Naive thymus-derived CD4-positive, alpha-beta T cell (primary cell): ENCODE measurements at places on chromosomes 7 and 10. TPM values are rescaled to one million over a fixed set of nuclear protein-coding genes. Genes with fewer than 3 reads are reported as not detected.
A peak's percentile ranks its signal among the peaks of the same experiment; 100 is the strongest.

DNA sequence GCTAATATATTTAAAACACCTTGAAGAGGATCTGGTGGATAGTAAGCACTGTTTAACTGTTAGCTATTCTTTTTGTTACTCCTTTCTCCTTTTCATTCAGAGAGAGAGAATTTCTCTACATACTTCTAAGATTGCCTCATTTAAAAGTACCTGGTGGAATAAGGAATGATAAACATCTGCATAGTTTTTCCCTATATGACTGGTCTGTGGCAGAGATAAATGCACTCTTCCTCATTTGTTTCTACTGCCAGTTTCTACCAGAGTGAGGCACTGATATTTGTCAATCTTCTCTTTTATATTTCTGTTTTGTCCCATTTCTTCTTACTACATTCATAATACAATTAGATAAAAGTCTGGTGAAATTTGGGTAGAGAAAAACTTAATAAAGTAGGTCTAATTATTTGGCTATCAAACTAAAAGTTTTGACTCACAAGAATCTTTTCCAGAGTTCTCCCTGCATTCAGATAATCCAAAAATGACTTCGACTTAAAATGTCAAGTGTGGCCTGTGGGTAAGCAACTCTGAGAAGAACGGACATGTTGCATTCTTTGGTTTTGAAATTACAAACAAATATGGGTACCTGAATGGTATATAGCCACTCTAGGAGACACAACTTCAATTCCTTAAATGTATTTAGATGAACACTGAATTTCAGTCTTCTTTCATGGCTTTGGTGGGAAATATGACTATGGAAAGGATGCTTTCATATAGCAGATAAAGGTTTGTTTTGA is 38.8 kb downstream of the RNLS start:
- no peak for DNase-seq

- DNase-seq = no peak
These were observed 361.3 kb downstream of the ZNF248 start for GRCh38 chr10:37496061-37496460.

- DNase-seq = no peak
These were observed 28.8 kb downstream of the PTPN12 start for GRCh38 chr7:77565917-77566316.

DNA sequence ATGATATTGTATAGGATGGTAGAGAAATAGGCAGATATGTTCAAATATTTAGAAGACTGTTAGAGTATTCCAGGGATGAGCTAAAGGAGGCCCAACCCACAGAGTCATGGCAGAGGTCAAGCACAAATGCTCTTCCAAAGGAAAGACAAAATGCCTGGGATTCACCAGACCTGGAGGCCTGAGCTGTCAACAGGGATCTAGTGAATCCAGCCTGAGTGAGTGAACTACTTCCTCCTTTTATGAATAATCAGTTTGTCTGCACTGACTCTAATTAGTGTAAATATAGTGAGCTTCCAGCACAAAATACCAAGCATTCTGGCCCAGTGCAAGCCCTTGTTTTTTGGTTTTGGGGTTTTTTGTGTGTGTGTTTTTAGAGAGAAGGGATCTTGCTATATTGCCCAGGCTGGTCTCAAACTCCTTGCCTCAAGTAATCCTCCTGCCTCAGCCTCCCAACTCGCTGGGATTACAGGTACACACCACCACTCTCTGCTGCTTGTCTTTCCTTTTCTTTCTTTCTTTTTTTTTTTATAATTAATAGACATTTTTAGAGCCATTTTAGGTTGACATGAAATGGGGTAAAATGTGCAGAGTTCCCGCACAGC is 244.4 kb downstream of the SKIDA1 start:
- DNase-seq = no peak

- no peak for DNase-seq
These were observed 16.4 kb upstream of the PDZD8 start for GRCh38 chr10:117391436-117392205.

DNA sequence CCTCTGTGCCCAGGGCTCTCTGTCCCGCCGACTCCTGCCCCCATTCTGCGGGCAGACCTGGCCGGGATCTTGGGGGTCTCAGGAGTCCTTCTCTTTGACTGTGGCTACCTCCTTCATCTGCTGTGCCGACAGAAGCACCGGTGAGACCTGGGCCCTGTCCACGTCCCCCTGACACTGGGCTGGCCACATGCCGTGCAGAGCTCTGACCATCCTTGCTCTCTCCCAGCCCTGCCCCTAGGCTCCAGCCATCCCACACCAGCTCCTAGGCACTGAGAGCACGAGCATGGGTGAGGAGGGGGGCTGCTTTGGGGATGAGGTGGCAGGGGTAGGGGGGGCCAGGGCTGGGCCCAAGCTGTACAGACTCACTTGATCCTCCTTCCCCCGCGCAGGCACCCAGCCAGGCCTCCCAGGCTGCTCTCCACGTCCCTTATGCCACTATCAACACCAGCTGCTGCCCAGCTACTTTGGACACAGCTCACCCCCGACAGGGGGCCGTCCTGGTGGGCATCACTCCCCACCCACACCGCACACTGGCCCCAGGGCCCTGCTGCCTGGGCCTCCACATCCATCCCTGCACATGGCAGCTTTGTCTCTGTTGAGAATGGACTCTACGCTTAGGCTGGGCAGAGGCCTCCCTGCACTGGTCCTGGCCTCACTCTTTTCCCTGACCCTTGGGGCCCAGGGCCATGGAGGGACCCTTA is 4.8 kb upstream of the PILRB start:
- no peak for DNase-seq

DNA sequence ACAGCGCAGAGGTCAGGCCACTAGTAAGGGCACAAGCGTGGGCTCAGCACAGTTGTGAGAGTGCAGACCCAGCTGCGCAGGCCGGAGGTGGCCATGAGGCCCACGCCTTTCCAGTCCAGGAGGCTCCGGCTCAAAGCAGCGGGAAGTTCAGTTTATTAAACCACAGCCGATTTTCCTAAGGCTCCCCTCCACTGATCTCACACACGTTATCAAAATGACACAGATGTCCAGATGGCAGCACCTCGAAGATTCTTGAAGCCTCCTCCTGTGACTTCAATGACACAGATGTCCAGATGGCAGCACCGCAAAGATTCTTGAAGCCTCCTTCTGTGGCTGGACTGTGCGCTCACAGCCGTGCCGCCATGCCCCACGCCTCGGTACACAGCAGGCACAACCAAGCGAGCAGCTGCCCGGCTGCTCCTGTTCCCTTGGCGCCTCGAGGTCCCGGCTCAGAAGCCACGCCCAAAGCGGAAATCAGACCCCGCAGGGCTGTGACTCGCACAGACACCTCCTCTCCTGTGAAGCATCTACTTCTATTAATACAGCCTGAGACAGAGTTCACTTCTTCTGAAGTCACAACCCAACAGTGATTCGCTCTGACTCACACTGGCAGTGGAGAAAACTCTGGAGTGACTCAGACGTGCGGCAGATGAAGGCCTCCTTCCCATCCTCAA is 122.7 kb downstream of the MAD1L1 start:
- DNase-seq = no peak

DNA sequence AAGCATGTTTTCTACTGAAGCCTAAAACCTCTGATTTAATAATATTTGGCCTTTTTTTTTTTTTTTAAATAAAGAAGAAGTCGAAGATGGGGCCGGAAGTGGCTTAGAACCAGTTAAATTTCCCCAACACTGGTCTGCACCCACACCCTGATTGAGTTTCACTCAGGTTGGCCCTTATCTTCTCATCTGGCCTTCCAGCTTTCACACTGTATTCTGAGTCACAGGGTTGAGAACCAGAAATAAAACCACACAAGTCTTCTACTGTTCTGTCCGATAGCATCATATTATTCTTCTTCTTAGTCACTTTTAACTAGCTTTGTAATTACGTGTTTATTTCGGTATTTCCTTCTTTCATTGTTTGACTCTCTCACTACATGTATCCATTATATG is 9.9 kb downstream of the ZNF365 start:
- DNase-seq = no peak

DNA sequence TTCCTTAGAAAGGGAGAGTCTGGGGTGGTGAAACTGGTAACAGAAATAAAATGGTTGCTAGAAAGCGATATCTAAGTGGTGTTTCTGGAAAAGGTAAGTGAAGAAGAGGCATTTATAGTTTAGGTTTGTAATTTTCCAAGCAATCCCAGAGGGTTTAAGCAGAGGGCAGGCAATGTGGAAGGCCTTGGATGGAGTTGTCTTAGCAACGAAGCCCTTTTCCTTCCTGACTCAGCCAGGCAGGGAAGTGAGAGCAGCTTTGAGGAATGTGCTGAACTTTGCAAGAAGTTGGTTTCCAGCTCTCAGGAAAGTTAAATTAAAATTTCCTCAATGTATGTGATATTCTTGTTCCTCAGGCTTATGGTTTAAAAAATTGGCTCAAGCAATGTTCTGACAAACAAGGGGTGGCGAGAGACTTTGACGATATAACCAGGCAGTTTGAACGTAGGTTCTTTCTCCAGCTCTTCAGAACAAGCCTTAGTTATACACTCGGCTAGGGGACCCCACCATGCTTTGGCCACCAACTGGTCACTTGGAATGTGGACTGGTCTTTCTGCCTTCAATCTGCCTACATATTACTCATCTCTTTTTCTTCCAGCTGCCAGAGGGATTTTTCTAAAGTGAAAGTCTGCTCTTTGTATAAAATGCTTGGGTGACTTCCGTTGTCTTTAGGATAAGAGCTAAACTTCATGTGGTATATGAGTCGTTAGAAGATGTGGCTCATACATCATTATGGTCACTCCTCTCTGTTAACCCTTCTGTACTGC is 66.9 kb upstream of the SLC25A13 start:
- no peak for DNase-seq

DNA sequence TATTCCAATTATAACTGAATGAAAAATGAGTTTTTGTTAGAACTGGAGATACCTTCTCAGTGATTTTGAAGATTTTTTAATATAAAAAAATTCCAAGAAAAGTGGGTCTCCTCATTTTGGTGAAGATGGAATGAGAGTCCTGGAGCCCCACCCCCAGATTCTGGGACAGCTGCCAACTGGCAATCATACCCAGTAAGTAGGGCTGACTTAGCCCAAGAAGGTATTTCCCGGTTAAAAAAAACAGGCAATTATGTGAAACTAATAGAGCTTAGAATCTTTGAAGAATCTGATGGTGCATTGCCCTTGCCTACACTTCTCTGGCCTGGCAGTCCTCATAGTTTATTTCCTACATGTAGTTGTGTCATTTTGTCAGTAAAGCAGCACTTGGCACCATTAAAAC is 52.8 kb upstream of the VWDE start:
- DNase-seq = no peak

GRCh38 chr7:6172910-6173295 is 99.5 kb downstream of the CYTH3 start:
- no peak for DNase-seq

GRCh38 chr7:151853896-151854719 is 22.8 kb downstream of the PRKAG2 start:
- no peak for DNase-seq

GRCh38 chr7:73833251-73833919 is 2.6 kb downstream of the CLDN4 start:
- no peak for DNase-seq

GRCh38 chr7:20408467-20408826 is 77.7 kb downstream of the ITGB8 start:
- DNase-seq = no peak

GRCh38 chr7:136009488-136010079 is 32.4 kb upstream of the MTPN start:
- DNase-seq = peak; percentile 31

- no peak for DNase-seq
These were observed 265.2 kb downstream of the PCLO start for GRCh38 chr7:82897500-82897899.

DNA sequence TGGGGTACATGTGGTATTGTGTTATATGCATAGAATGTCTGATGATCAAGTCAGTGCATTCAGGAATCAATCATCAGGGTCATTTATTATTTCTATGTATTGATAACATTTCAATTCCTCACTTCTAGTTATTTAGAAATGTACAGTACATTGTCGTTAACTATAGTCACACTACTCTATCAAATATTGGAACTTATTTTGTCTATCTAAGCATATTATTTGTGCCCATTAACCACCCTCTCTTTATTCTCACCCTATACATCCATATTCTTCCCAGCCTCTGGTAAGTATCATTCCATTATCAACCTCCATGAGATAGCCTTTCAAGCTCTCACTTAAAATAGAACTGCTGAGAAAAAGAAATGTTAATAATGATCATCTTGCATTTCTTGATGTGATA is 596.5 kb upstream of the POT1 start:
- DNase-seq = no peak

- DNase-seq = no peak
These were observed 57.3 kb downstream of the FAM53B start for GRCh38 chr10:124686707-124687376.

GRCh38 chr10:100109670-100110069 is 28.0 kb upstream of the CPN1 start:
- no peak for DNase-seq

Gene ATOH7
- total RNA-seq = not detected

Gene SLC25A40
- 46.7 and 50.2 TPM in 2 replicates for total RNA-seq

Gene CALHM1
- not detected for total RNA-seq

Gene GPR15LG
- not detected in 2 replicates for total RNA-seq

Gene AGMO
- total RNA-seq = not detected

Gene TMEM140
- total RNA-seq = 20.0 TPM

Gene ZC3HAV1L
- total RNA-seq = 1.8 TPM

Gene GIMAP1
- total RNA-seq = 32.6 and 37.4 TPM in 2 replicates

Gene GIMAP6
- 160 TPM for total RNA-seq

Gene HOXA3
- total RNA-seq = not detected in 2 replicates

Gene CLEC2L
- not detected for total RNA-seq

Gene BAMBI
- 0.24 TPM for total RNA-seq
